Naive thymus-derived CD4-positive, alpha-beta T cell (primary cell): ENCODE measurements at places on chromosomes 6 and 20.
A peak's percentile ranks its signal among the peaks of the same experiment; 100 is the strongest.

- H3K4me1 ChIP-seq = no peaks in the 10 kb centered on the region
- H3K27ac ChIP-seq = no peak overlapping the region
- H3K4me3 ChIP-seq = no peak overlapping the region
- H3K27me3 ChIP-seq = no peaks in the 10 kb centered on the region
- no peak for DNase-seq
Observed at GRCh38 chr6:11919771-11920440, 92.2 kb upstream of the HIVEP1 start.

DNA sequence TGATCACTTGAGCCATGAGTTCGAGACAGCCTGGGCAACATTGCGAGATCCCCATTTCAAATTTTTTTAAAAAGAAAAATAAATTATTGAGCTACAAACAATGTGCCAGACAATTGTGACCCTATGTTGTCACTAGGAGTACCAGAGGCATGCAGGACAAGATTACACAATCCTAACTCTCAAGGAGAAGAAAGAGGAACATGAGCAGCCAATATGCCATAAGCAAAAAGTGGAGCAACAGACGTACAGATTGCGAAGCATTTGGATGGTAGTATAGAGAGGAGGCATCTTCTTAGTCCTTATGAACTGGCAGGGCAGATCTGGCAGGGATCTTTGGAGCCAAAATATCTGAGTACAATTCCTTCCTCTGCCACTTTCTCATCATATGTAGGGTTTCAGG is 156.4 kb downstream of the OR2B2 start:
- no peak overlapping the region for H3K27ac ChIP-seq
- peaks cover 6% of the 10 kb centered on the region for H3K4me1 ChIP-seq
- H3K27me3 ChIP-seq = no peaks in the 10 kb centered on the region
- DNase-seq = no peak
- no peaks in the 10 kb centered on the region for H3K36me3 ChIP-seq

- no peak for DNase-seq
- no peaks in the 10 kb centered on the region for H3K36me3 ChIP-seq
- no peaks in the 10 kb centered on the region for H3K4me1 ChIP-seq
- H3K4me3 ChIP-seq = no peak overlapping the region
- H3K27me3 ChIP-seq = no peaks in the 10 kb centered on the region
Observed at GRCh38 chr6:71473926-71474325, 185.3 kb downstream of the OGFRL1 start.

- no peak overlapping the region for H3K4me3 ChIP-seq
- H3K27me3 ChIP-seq = no peaks in the 10 kb centered on the region
- no peaks in the 10 kb centered on the region for H3K36me3 ChIP-seq
- H3K4me1 ChIP-seq = no peaks in the 10 kb centered on the region
Observed at GRCh38 chr6:54060286-54060685, 51.0 kb upstream of the MLIP start.

- no peak for DNase-seq
- no peaks in the 10 kb centered on the region for H3K27me3 ChIP-seq
- no peaks in the 10 kb centered on the region for H3K36me3 ChIP-seq
- H3K27ac ChIP-seq = peak overlapping the region; percentile 39
- H3K4me3 ChIP-seq = no peak overlapping the region
- H3K4me1 ChIP-seq = peaks cover 16% of the 10 kb centered on the region
Observed at GRCh38 chr20:58878399-58878798, 25.9 kb downstream of the GNAS start.
